ENCODE measurements at places on chromosomes 4 and X. TPM values are rescaled to one million over a fixed set of nuclear protein-coding genes. Genes with fewer than 3 reads are reported as not detected.

DNA sequence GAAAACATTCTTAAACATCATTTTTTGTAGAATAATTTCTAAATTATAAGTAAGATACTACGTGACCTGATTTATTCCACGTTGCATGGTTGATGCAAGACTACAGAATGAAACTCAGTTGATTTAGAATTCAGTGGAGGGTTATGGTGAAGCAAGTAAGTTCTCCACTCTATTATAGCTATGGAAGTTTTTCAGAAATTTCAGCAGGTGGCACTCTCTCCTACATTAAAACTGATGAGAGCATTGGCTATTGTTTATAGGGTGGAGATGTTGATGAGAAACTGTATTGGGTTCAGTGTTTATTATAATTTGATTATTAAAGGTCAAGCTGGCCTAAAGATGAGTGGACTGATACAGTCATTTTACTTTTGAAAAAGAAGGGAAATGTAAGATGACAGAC is 88.0 kb downstream of the FNIP2 start:
- no peak overlapping the region for H3K27ac ChIP-seq
- peaks cover 46% of the 10 kb centered on the region for H3K36me3 ChIP-seq
- peaks cover 7% of the 10 kb centered on the region for H3K4me1 ChIP-seq
- DNase-seq: no peak
- no peaks in the 10 kb centered on the region for H3K27me3 ChIP-seq

Gene RBM46
- not detected for total RNA-seq

Gene PNMA6A
- total RNA-seq: 1.7 TPM

Gene MUC7
- not detected for total RNA-seq

DNA sequence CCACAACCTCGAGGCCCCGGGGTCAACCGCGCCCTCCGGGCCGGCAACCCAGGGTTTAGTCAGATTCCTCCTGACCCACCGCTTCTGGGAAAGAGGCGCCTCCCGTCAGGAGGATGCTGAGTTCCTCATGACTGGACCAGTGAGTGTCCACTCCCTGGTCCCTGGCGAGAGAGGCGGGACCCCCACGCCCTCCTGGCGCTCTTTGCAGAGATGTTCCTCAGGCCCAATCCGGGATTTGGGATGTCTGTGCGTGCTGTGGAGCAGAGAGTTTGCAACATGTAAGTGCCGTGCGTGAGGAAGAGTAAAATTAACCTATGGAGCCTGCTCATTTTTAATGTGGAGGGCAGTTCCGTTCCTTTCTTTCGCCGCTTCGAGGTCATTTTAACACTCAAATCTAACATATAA is 824 bp upstream of the UGDH start:
- DNase-seq: no peak
- peaks cover 51% of the 10 kb centered on the region for H3K4me1 ChIP-seq
- H3K27me3 ChIP-seq: no peaks in the 10 kb centered on the region

DNA sequence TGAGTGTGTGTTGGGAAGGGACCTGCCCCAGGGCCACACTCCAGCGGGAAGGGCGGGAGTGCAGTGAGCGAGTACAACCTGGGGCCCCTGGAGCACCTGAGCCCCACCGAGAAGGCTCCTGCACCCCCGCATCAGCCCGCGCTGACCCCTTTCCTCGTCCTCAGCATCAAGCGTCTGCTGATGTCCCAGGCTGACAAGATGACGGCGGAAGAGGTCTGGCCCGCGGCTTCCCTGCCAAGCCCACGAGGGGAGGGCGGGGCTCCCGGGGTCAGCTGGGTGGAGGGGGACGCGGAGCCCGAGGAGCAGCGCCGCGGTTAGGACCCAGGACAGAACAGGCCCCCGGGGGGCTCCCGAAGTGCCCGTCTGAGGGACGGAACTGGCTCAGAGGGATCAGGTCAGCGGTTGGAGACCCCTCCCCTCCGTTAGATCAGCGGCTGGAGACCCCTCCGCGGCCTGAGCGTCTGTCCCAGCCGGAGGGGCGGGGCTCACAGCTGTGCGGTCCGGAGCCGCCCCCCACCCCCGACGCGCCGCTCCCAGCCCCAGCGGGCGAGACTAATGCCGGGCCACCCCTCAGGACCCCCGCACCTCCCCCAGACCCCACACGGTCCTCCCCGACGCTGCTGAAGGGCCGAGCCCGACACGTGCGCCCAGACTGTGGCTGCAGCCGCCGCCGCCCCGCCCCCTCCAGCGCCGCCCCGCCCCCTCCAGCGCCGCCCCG is 6.7 kb downstream of the MYL5 start:
- H3K4me3 ChIP-seq: peak overlapping the region; percentile 47
- peaks cover 7% of the 10 kb centered on the region for H3K36me3 ChIP-seq
- peaks cover 13% of the 10 kb centered on the region for H3K4me1 ChIP-seq
- peaks cover 36% of the 10 kb centered on the region for H3K27me3 ChIP-seq
- peak; percentile 83 for DNase-seq
- peak overlapping the region; percentile 43 for H3K27ac ChIP-seq

Measured in stomach (tissue), 19 donors.